Stimulated activated CD8-positive, alpha-beta memory T cell treated with anti-CD3 and anti-CD28 coated beads, Interleukin-12 subunit alpha, Interleukin-12 subunit beta, amount 100 ng/mL, for 4 hours (primary cell): ENCODE measurements at places on chromosomes 16 and 17.
A peak's percentile ranks its signal among the peaks of the same experiment; 100 is the strongest.

DNA sequence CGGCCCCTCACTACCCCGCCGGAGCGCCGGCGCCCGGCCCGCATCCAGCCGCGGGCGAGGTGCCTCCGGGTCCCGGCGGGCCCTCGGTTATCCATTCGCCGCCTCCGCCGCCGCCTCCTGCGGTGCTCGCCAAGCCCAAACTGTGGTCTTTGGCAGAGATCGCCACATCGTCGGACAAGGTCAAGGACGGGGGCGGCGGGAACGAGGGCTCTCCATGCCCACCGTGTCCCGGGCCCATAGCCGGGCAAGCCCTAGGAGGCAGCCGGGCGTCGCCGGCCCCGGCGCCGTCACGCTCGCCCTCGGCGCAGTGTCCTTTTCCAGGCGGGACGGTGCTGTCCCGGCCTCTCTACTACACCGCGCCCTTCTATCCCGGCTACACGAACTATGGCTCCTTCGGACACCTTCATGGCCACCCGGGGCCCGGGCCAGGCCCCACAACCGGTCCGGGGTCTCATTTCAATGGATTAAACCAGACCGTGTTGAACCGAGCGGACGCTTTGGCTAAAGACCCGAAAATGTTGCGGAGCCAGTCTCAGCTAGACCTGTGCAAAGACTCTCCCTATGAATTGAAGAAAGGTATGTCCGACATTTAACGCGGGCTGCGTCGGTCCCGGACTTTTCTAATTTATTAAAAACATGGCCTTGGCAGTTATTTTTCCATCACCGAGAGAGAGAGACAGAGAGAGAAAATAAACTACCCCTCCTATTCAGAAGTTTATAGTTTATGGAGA is 2.8 kb downstream of the IRX5 start:
- no peak for DNase-seq

DNA sequence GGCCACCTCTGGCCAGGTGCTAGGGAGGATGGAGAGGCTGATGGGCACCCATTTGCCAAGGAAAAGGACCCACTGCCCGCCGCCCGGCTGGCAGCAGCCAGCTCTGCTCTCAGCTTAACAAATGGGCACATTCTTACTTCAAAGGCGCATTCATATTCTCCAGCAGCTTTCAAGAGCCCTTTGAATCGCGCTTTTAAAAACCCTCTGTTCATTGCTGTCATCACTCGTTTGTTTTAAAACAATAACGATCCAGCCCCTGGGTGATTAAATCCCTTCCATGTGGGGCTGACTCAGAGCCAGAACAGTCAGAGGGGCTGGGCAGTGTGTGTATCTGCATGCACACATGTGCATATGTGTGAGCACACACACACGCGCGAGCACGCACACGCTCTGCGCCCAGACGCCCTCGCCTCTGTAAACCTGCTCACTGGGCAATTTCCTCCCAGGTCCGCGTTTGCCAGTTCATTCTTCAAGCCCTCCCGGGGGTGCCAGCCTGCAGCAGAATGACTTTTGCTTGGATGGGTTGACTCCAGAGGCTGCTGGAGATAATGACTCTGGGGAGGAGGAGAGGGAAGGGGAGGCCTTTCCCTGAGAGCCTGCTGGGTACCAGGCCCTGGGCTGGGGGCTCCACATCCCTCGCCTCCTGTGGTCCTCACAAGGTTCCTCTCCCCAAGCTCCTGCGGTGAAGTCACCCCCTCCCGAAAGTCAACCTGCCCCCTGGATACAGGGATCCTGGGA is 133.1 kb downstream of the SDK2 start:
- no peak for DNase-seq

- DNase-seq: no peak
Measured at GRCh38 chr16:88320947-88321634, 61.7 kb upstream of the ZNF469 start.

DNA sequence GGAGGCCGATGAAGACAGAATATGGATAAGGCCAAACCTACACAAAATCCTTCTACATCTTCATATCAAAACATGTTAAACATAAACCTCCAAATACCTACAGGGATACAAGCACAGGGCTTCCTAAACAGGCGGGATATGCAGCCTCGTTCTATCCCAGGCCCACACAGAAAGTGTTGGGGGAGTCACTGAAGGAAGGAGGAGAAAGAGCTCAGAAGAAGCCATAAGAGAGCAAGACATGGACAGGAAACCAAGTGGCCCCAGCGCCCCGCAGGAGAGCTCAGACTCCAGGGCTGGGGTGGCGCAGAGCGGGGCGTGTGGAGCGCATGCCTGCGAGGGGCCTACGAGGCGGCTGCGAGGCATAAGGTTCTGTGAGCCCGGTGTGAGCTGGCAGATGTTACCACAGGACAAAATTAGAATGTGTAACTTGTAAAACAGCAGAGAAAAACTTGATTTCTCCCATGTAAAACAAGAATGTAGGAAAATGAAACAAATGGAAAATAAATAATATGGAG is 11.0 kb upstream of the FASN start:
- DNase-seq: no peak

DNA sequence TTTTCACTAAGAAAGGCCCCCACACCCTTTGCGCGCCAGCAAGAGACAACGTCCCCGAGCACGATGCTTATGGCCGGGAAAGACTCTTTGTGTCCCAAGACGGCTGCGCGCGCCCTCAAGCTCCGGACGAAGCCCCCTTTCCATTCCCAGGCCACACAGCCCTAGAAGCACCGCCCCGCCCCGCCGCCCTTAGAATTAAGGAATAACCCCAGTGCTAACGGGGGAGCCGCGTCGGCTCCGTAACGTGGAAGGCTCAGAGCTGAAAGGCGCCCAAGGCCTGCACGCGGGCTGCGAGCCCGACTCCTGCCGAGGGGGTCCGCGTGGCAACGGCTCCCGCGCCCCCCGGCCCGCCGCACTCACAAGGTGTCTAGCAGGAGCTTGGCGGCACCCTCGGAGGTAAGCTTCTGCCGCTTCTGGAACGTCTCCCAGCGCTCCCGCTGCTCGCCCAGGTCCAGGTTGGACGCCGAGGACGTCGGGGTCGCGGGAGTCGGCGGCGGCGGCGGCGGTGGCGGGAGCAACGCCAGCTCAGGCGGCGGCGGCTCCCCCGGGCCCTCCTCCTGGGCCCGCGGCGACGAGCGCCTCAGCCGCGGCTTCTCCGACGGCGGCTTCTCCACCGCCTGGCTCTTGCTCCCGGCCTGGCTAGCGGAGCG is 477 bp downstream of the CENPV start:
- DNase-seq: peak; percentile 38

DNA sequence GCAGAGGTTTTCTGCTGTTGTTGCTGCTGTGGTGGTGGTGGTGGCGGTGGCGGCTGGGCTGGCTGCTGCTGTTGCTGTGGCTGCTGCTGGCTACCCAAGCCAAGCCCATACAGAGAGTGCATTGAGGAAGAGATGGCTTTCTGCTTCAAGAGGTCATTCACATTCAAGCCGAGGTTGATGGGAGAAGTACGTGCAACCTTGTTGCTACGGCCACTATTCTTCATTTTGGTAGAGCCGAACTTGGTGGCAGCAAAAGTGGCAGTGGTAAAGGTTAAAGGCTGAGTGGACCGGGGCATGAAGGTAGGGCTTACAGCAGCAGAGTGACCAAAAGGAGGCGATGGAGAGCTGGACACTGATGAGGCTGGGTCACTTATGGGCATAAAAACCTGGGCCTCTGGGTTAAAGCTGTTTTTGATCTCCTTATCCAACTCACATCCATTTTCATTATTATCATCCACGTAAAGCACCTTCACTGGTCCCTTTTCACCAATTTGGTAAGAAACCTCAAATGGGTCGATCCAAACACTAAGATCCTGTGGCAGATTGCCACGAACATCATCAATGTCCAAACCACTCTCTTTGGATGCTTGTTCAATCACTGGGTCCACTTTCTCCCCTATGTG is 2.8 kb downstream of the TOB1 start:
- no peak for DNase-seq

GRCh38 chr16:66475232-66475631 is 48.1 kb downstream of the BEAN1 start:
- DNase-seq: no peak

- no peak for DNase-seq
Measured at GRCh38 chr16:309476-309875, 26.5 kb downstream of the PDIA2 start.

DNA sequence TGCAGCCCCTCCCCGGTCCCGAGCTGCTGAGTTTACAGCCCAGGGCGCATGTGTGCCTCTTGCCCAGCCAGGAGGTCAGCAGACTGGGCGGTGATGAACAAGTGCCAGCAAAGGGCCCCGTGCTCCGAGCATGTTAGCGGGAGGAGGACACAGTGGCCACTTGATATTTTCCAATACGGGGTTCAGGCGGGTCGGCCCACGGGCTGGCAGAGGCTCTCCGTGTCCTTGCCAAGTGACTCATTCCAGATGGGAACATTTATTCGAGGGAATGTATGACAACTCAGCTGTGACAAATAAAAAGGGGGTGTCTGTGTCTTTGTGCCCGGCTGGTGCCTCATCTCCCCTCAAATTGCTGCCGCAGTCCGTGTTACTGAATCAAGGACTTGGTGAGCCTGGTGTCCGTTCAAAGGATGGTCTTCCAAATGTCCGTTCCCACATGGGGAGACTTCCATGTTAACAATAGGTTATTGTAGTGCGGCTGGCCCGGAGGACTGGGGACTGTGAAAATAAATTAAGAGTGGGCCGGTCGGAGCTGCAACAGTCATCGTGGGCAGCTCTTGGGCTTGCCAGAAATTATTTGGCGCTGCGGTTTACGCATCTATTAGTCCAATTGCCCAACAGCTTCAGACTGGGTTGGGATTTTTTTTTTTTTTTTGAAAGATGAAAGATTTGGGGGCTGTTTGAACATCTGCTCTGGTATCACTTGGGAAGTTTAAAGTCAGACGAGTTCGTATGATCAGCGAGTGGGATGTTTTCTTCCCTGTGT is 174.0 kb upstream of the CIBAR2 start:
- no peak for DNase-seq

DNA sequence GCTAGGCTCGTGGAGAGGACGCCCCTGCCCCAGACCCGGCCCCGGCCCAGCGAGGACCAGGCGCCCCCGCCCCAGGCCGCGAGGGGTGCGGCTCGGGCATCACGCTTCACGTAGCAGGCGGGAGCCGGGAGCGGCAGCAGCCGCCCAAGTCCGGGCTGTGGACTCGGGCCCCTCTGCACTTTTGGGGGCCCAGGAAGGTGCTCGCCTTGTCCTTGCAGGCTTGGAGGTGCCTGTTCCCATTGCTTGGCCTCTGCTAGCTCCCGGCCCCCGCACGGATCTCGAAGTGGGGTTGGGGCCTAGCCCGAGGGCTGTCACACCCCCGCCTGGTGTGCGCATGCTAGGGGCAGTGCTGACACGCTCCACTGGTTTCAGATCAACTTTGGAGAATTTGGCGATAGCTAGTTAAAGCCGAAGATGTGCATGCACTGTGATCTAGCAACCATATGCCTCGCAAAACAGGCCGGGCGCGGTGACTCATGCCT is 55.7 kb downstream of the WSB1 start:
- no peak for DNase-seq

DNA sequence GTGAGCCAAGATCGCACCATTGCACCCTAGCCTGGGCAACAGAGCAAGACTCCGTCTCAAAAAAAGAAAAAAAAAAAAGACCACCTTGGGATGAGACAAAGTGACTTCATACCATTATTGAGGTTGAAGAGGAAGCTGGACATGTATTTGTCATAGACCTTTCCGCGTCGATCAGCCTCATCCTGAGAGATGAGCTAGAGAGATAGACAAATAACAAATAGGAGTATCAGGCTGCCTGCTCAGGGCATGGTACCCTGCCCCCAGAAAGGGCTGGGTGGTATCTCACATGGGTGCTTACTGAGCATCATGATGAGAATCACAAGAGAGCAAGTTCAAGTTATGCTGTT is 22.1 kb downstream of the CNTNAP1 start:
- no peak for DNase-seq

GRCh38 chr17:63483038-63483437 is 6.2 kb downstream of the ACE start:
- DNase-seq: no peak

GRCh38 chr16:67188798-67189197 is 1.1 kb downstream of the EXOC3L1 start:
- DNase-seq: no peak

DNA sequence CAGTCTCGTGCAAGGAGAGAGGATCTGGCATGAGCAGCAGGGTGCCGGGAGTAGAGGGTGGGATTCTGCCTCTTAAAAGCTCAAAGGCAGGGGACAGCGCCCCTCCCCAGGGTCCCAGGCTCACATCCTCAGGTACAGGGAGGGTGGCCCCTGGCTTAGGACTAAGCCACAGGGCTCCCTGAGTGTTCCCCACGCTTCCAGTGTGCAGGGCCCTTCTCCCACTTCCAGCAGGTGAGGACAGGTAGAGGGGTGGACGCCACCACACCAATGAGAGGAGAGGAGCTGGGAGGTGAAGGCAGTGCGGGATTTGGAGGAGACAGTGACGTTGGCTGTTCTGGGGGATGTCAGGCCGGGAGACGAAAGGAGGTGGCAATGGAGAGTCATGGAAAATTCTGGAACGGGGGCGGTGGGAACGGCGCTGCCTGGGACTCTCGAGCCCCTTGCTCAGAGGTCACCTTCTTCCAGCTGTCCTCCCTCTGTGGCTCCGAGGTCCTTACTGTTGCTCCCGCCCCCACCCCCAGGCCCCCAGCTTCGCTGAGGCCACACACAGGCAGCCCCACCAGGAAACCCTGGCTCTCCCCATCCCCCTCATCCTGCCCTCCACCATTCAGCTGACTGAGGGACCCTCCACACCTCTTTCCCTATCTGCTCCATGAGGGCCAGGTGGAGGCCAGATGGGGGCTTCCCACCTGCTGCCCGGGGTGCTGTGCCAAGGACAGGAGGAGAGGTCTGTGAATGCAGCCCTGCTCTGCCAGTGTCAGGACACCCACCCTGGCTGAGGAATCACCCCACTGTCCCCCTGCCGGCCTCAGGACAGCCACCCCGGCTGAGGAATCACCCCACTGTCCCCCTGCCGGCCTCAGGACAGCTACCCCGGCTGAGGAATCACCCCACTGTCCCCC is 57.7 kb upstream of the ACSF3 start:
- DNase-seq: no peak

DNA sequence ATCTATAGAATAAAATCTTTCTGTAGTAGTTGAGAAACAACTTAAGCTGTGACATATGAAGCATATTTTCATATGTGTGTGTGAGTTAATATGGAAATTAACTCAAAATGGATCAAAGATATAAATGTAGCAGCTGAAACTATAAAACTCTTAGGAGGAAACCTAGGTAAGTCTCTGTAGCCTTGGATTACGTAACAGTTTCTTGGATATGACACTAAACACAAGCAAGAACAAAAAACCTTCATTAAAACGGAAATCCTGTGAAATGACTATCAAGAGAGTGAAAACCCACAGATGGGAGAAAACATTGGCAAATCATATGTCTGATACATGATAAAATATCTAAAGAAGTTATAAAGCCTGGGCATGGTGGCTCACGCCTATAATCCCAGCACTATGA is 104.4 kb downstream of the VPS53 start:
- DNase-seq: no peak
